ENCODE measurements at places on chromosomes 13 and 19.

- no peak for DNase-seq
These were observed 38.9 kb upstream of the MEDAG start for GRCh38 chr13:30867089-30867669.

- peak; percentile 57 for DNase-seq
These were observed 96.0 kb downstream of the UBL3 start for GRCh38 chr13:29754473-29754806.

DNA sequence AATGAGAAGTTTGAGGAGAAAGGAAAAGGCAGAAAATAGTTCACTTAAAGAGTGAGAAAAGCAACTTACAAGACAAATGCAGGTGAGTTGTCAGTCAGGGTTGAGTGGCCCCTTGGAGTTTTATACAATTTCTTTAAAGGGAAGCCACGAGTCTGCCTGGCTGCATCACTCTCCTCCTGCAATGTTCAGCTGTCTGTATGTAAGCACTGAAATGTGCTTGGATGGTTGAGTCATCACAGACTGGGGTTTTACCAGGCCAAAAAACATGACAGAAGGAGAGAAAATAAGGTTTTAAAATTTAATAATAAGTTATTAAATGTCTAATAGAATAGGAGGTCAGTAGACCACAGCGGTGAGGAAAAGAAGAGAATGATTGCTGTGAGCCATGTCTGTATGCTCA is 51.0 kb upstream of the FGF14 start:
- DNase-seq, result no peak

DNA sequence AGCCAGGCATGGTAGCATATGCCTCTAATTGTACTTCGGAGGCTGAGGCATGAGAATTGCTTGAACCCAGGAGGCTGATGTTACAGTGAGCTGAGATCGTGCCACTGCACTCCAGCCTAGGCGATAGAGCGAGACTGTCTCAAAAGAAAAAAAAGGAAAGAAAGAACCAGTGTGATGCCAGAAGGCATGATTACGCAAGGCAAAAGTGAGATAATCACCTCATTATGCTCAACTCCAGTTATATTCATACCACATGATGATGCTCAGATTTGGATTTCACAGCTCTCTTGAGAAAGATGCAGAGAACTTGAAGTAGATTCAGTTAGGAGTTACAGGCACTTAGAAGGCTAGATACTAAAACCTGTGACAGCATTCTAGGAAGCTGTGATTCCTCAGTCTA is 21.8 kb downstream of the RCBTB1 start:
- DNase-seq, result no peak

GRCh38 chr13:35387682-35388250 is 88.7 kb downstream of the MAB21L1 start:
- no peak for DNase-seq

DNA sequence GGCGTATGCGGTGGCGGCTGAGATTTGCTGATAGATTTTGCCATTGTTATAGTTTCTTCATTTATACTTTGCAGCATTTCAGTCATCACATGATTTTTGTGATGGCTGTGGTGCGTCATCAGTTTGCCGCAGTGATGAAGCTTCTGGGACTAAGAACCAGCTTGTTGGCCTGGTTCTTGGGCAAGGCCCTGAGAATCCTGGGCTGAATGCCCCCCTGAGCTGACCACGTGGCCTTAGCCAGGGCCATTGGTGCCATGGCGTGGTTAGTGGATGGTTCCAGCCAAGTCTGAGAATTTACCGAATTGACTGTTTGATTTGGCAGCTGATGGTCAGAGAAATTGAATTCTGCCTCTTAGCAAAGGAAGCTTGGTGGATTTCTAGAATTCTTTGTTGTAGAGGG is 17.8 kb downstream of the GATAD2A start:
- DNase-seq, result peak; percentile 21

GRCh38 chr19:33638167-33639034 is 16.6 kb downstream of the CHST8 start:
- DNase-seq, result no peak

DNA sequence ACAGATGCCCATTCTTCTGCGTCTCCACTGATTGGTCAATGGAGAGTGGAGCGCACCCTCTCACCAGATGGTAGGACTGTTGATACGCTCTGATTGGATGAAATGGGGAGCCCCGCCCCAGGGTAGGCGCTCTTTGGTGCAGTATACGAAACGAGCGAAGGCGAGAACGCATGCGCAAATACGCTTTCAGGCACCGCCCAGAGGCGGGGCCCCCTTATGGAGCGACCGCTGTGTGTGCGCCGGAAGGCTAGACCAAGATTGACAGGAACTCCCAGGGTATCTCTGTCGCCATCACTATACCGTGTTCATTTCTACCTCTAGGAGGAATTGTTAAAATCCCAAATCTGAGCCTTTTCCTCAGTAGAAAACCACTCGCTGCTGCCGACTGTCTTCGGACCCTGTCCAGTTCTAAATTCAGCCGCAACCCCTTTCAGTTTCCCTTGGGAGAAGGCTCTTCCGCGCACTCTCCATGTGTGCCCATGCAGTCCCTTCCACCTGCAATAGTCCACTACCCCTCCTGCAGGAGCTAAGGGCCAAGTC is 720 bp upstream of the HNRNPL start:
- peak; percentile 100 for DNase-seq

- DNase-seq, result no peak
These were observed 101.2 kb downstream of the RFC3 start for GRCh38 chr13:33919120-33919519.

GRCh38 chr13:112741185-112741755 is 51.4 kb downstream of the ATP11A start:
- no peak for DNase-seq

DNA sequence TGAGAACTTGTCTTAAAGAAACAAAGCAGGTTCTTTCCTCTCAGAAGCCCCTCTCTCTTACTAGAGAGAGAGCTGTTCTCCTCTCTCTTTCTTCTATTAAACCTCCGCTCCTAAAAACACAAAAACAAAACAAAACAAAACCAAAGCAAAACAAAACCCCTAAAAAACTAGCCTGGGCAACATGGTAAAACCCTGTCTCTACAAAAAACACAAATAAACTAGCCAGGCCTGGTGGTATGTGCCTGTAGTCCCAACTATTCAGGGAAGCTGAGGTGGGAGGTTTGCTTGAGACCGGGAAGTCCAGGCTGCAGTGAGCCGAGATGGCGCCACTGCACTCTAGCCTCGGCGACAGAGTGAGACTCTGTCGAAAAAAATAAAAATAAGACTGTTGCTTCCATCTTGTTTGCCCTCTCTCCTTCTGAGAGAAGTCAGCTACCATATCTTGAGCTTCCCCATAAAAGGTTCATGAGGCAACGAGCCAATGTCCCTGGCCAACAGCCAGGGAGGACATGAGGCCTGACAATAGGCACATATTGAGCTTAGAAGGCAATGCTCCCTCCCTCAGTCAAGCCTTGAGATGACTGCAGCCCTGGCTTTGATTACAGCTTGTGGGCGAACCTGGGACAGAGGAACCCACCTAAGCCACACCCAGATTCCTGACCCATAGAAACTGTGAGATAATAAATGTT is 17.5 kb upstream of the FLT3 start:
- DNase-seq, result no peak

DNA sequence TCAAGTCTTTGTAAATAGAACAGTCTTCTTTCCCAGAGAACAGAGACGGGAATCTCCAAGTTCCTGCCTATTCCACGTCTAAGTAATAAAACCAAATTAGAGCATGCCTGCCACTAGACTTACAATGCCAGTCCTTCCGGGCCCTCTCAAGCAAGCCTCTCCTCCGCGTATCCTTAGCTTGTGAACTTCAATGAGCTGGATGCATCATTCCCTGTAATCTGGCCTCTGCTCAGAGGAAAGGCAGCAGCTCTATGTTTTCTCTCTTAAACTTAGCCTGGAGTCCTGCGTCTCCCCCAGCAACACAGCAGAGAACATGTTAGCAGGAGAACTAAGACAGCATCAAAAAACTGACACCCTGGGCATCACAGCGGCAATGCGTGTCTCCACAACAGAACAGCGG is 8.2 kb downstream of the NALCN start:
- DNase-seq, result no peak

GRCh38 chr13:111359237-111359915 is 38.9 kb downstream of the TEX29 start:
- no peak for DNase-seq

GRCh38 chr19:56174550-56174949 is 1.3 kb upstream of the GALP start:
- peak; percentile 23 for DNase-seq

GRCh38 chr19:52397310-52398080 is at the start of gene ZNF528:
TSS of gene ZNF528 (plus strand) at chr19:52397849. CDS start at chr19:52402014, 4,165 bp downstream.
- DNase-seq, result peak; percentile 94

DNA sequence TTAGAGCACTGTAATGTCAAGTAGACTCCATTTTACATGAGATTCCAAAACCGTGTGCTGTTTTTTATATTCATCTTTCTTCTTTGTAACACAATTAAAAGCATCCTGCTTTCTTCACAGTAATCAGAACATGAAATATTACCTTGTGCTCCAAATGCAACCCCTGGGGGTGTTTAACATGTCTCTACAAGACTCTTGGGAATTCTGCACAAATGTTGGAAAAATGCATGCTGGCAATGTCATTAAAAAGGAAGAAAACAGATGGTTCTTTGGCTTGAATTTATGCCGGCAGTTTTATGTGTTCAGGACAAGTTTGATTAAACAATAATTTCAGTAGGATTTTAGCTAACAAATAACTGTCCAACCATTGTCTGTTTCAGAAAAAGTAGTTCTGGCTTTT is 159.1 kb downstream of the LIG4 start:
- no peak for DNase-seq

GRCh38 chr19:19540715-19541515 is 2.9 kb downstream of the CILP2 start:
- DNase-seq, result no peak

GRCh38 chr13:52921194-52921593 is 72.8 kb upstream of the PCDH8 start:
- no peak for DNase-seq

- no peak for DNase-seq
These were observed 1.6 kb downstream of the MAP2K7 start for GRCh38 chr19:7905268-7905667.

DNA sequence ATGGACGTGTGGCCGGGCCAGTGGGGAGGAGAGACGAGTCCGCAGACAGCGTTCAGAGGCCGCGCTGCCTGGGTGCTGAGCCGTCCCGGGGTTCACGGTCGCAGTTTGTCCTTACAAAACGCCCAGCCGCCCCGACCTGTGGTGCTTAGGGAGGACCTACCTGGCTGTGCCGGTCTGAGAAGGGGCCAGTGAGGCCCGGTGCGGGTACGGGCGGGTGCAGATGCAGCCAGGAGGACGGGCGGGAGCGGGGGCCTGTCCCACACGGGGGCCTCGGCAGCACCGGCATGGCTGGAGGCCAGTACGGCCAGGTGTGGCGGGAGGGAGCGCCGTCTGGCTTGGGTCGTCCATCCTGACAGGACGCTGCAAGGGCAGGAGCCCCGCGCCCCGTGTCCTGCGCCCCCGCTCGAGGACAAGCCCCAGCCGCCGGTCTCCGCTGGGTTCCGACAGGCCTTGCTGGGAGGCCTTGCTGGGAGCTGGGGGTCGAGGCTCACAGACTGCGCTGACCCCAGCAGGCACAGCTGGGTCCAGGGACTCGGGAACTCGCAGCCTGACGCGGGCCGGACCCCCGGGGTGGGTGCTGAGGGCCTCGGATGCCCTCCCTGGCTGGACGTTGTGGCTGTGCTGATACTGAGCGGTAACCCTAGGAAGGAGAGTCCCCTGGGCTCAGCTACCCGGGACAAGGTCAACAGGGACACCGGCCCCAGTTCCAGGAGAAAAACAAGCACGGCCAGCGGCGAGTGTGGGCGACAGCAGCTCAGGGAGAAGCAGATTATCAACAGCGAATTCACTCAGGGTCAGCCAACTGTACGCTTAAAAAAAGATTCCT is 5.3 kb upstream of the PROZ start:
- DNase-seq, result peak; percentile 47

DNA sequence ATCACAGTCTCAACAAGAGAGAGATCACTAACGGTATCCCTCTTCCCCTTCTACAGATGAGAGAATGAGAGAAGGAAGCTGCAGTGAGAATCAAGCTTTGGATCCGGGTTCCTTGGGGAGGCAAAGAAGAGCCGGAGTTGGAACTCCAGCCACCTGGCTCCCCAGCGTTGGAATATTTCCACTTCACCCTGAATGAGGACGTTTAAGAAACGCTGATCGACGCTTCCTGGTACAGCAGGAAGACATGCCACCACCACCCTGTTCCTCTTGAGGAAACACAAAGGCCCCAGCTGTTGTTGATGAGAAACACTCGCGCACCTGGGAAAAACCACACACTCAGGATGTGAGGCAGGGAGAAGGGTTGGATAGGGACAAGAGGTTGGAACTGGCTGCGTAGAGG is 11.3 kb upstream of the CACNG8 start:
- DNase-seq, result no peak

GRCh38 chr19:14138576-14139265 is 2.3 kb upstream of the ASF1B start:
- no peak for DNase-seq

DNA sequence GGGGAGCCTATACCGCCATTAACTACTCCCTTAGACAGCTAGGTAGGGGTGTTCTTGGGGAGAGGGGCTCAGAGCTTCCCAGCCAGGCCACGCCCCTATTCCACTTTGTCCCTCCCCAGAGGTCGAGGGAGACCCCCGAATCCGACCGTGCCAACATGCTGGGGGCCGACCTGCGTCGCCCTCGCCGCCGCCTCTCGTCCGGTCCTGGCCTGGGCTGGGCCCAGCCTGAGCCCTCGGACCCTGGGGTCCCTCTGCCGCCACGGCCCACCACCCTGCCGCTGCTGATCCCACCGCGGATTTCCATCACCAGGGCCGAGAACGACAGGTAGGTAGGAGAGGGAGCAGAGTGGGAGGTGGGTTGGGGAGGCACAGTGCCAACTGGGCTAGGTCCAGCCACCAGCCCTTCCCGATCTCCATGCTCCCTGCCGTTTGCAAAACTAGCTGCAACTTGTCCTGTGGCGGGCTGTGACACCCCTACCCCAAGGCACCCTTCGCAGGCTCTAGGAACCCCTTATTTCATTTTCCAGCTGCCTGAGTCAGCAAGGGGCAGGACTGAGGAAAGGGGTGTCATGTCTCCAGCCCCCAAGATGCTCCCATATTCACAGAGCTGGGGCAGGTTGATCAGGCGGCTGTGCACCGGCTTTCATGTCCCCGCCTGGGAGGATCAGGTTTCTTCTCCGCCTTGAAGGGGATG is 2.6 kb upstream of the PDE4A start:
- DNase-seq, result no peak

GRCh38 chr19:53432088-53432661 is 391 bp downstream of the ZNF761 start:
- DNase-seq, result peak; percentile 47

Measured in head of caudate nucleus (tissue), 42 donors.